ENCODE measurements at places on chromosomes 4 and X. TPM values are rescaled to one million over a fixed set of nuclear protein-coding genes. Genes with fewer than 3 reads are reported as not detected.

PFKFB1 gene
- total RNA-seq = not detected

CDK16 gene
- 172 TPM for total RNA-seq

- no peak for DNase-seq
Measured at GRCh38 chr4:44740201-44740600, 13.8 kb upstream of the GNPDA2 start.

DNA sequence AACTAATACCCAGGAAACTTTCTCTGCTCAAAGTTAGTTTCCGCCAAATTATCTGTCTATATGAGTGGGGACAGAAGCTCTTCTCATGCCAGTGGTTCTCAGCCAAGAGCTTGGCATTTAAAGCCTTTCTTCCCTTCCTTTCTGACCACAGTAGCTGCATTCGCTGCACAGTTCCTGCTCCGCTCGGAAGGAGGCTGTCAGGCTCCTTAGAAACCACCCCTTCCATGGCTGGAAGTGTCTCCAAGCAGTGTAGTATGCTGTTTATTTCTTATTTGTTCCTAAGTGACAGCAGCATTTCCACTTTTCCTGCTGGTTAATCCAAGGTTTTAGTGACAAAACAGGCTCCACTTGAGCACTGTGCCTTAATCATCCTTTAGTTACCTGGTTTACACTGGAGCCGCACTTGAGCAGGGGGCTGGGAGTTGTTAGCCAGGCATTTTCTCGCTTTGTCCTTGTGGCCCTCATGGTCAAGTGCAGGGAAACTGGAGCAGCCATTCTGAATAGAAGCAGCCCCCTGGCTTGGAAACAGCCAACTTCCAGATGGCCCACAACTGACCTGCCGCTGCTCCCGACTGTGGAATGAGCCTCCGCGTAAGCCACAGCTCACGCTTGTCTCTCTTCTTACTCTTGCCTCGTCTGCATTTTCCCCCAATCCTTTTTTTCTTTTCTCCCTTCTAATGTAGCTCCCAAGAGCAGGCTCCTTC is 739.4 kb upstream of the TENM3 start:
- DNase-seq = no peak

DNA sequence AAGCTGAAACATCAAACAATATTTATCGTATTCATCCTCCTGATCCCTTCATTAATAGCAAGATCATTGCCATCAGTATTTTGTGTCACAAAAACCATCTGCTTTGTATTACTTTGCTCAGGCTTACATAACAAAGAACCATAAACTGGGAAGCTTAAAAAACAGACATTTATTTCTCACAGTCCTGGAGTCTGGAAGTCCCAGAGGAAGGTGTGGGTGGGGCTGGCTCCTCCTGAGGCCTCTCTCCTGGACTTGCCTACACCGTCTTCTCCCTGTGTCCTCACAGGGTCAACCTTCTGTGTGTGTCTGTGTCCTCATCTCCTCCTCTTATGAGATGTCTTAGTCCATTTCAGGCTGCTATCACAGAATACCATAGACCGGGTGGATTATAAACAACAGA is 61.3 kb upstream of the MXRA5 start:
- DNase-seq = no peak

Data from dermis blood vessel endothelial cell (primary cell).